Activated CD4-positive, alpha-beta T cell treated with anti-CD3 and anti-CD28 coated beads, Interleukin-2, amount 10 ng/mL, durations not matched to agents 7 days and 5 days (primary cell): ENCODE measurements at places on chromosomes 12 and 14. TPM values are rescaled to one million over a fixed set of nuclear protein-coding genes. Genes with fewer than 3 reads are reported as not detected.

DNA sequence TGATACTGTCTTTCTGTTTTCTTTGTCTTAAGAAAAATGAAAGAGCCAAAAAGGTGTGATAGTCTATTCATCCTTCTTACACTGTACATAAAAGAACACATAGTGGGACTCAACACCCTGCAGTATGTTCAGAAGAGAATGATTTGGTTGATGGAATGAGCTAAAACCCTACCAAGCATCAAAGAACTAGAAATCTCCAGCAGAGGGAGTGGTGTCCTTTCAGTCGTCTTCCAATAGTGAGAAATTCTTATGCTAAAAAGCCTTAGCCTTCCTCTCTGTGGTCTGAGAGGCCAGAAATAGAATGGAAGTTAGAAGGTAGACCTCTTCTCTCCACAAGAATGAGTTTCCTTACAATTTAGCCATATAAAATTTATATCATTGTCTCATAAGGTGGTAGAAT, 393.4 kb upstream of the SEL1L start:
- no peak overlapping the region for H3K4me3 ChIP-seq
- H3K36me3 ChIP-seq = no peaks in the 10 kb centered on the region
- DNase-seq = no peak
- H3K27me3 ChIP-seq = no peaks in the 10 kb centered on the region

- no peak overlapping the region for H3K4me3 ChIP-seq
- no peaks in the 10 kb centered on the region for H3K4me1 ChIP-seq
- peaks cover 1% of the 10 kb centered on the region for H3K36me3 ChIP-seq
- H3K27me3 ChIP-seq = no peaks in the 10 kb centered on the region
- no peak for DNase-seq
- H3K27ac ChIP-seq = no peak overlapping the region
Measured at GRCh38 chr12:1978078-1978862, 26.0 kb downstream of the DCP1B start.

DNA sequence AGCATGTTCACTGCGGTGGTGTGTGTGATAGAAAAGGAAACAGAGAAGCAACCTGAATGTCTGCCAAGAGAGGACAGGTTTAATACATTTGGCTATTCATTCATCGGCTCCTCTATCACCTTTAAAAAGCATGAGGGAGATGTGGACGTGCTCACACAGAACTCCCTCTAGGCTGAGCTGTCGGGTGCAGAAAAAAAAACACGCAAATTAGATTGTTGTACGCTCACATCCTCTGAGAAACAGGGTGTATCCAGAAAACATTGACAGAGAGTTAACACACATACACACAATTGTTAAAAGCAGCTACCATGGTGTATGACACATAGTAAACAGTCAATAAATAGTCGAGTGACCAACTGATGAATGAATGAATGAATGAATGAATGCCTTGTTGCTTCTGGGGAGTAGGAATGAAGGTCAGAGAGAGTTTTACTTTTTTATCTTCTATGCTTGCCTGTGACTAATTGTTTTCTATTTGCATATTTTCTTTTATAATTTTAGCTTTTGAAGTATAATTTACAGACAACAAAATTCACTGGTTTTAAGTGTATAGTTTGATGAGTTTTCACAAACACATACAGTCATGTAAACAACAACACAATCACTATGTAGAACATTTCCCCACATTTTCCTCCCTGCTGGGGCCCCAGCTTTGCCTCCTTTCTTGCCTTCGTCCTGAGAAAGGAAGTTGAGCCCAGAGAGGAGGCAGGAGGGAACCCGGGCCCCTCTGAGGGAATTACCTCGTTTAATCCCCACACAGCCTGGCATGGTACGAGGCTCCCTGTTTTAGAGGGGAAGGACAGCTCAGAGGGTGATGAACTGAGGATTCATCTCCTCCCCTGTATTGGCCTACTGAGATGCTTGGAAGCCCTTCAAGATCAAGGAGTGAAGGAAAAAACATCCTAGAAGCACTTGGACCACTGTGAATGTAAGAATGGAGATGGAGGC, 19.7 kb upstream of the FAM222A start:
- no peaks in the 10 kb centered on the region for H3K4me1 ChIP-seq
- H3K27me3 ChIP-seq = peaks cover 14% of the 10 kb centered on the region
- no peak overlapping the region for H3K4me3 ChIP-seq
- no peak overlapping the region for H3K27ac ChIP-seq
- DNase-seq = no peak
- no peaks in the 10 kb centered on the region for H3K36me3 ChIP-seq

GRCh38 chr12:509500-509899, 49.8 kb downstream of the B4GALNT3 start:
- H3K27me3 ChIP-seq = peaks cover 3% of the 10 kb centered on the region
- no peak for DNase-seq
- no peak overlapping the region for H3K27ac ChIP-seq
- no peaks in the 10 kb centered on the region for H3K36me3 ChIP-seq
- peaks cover 4% of the 10 kb centered on the region for H3K4me1 ChIP-seq

GRCh38 chr14:80110721-80111120, 100.6 kb downstream of the DIO2 start:
- H3K4me3 ChIP-seq = no peak overlapping the region
- no peaks in the 10 kb centered on the region for H3K4me1 ChIP-seq
- H3K36me3 ChIP-seq = no peaks in the 10 kb centered on the region
- no peak for DNase-seq
- H3K27ac ChIP-seq = no peak overlapping the region

DNA sequence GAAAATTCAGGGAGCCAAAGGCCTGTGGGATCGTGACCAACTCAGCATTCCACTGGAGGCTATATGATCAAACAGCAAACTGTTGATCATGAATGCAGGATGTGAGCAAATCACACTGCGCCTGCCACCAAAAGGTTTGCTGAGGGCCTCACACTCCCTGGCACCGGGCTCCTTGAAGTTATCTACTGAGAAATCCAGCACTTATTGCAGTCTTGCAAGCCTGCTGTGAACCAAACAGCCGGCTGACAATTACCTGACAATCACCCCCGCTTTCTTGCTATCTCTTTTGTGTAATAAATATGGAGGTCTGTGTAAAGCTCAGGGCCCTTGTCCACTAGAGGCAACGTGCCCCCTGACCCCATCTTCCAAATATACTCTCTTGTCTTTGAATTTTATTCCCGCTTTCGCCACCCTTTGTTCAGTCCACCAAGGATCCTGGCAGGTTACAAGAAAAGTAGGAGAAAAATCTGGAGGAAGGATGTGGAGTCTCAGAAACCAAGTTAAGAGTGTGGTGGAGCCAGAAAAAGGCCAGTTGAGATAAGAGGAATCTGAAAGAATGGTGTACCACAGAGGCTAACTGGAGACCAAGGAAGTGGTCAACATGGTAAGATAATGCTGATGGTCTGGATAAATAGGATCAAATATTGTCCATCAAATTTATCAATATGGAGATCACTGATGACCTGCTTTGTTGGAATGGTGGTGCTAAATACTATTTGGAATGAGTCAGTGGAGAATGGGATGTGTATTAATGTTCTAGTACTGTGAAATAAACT, 229.2 kb downstream of the ALX1 start:
- no peak for DNase-seq
- no peaks in the 10 kb centered on the region for H3K36me3 ChIP-seq
- no peak overlapping the region for H3K27ac ChIP-seq
- no peak overlapping the region for H3K4me3 ChIP-seq
- no peaks in the 10 kb centered on the region for H3K27me3 ChIP-seq
- peaks cover 9% of the 10 kb centered on the region for H3K4me1 ChIP-seq

DNA sequence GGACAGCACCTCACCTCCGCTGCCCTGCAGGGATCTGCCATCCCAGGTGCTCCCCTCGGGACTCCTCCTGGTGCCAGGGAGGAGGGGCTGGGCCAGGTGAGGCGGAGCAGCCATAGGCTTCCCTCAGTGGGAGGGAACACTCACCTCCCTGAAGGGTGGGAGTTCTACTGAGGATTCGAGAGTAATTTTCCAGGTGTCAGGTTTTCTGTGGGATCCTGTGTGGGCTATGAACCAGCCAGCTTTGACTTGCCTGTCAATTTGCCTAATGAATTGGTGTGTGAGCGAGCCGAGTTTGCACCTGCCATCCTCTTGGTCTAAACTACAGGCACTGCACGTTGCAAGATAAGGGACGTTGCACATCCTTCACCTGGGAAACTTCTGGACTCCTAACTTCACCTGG, 50.3 kb downstream of the NOC4L start:
- peaks cover 3% of the 10 kb centered on the region for H3K36me3 ChIP-seq
- no peak overlapping the region for H3K27ac ChIP-seq
- peaks cover 2% of the 10 kb centered on the region for H3K4me1 ChIP-seq
- no peak for DNase-seq

- peak overlapping the region; percentile 93 for H3K27ac ChIP-seq
- H3K4me1 ChIP-seq = peaks cover 55% of the 10 kb centered on the region
- DNase-seq = no peak
- H3K36me3 ChIP-seq = peaks cover 17% of the 10 kb centered on the region
- no peak overlapping the region for H3K4me3 ChIP-seq
- no peaks in the 10 kb centered on the region for H3K27me3 ChIP-seq
Measured at GRCh38 chr12:19432309-19433170, 6.8 kb upstream of the AEBP2 start.

DNA sequence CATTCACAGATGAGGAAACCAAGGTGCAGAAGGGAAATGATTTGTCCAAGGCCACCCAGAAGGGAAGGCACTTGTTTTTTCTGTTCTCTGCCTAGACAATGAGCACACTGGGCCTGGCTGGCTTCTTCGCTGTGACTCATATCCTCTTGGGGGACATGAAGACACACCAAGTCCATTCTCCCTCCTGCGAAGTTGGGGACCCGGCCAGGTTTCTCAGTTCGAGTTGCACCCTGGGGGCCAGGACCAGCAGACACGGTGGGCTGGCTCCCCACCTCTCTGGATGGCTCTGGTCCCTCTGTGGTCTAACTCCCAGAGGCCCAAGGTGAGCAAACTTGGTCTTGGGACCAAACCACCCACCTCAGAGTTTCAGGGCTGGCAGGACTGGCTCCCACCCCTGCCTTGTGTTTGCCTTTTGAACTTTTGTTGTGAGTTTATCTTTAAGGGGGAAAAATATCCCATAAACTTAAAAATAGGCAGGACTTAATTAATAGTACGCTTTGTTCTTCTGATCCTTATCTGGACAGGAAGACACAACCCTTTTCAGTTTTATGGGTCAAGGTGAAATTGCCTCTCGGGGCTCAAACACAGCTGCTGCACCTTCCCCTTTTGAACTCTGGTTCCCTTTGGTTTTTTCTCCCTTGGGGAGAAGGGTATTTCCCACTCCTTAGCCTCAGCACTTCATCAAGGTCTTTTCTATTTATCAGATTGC, 9.0 kb upstream of the MLEC start:
- peaks cover 20% of the 10 kb centered on the region for H3K4me1 ChIP-seq
- peak; percentile 10 for DNase-seq
- H3K4me3 ChIP-seq = no peak overlapping the region
- peak overlapping the region; percentile 76 for H3K27ac ChIP-seq
- no peaks in the 10 kb centered on the region for H3K36me3 ChIP-seq

- no peak overlapping the region for H3K4me3 ChIP-seq
- H3K27ac ChIP-seq = no peak overlapping the region
- peaks cover 51% of the 10 kb centered on the region for H3K4me1 ChIP-seq
- no peak for DNase-seq
Measured at GRCh38 chr14:61765225-61765943, 3.2 kb downstream of the SNAPC1 start.

DNA sequence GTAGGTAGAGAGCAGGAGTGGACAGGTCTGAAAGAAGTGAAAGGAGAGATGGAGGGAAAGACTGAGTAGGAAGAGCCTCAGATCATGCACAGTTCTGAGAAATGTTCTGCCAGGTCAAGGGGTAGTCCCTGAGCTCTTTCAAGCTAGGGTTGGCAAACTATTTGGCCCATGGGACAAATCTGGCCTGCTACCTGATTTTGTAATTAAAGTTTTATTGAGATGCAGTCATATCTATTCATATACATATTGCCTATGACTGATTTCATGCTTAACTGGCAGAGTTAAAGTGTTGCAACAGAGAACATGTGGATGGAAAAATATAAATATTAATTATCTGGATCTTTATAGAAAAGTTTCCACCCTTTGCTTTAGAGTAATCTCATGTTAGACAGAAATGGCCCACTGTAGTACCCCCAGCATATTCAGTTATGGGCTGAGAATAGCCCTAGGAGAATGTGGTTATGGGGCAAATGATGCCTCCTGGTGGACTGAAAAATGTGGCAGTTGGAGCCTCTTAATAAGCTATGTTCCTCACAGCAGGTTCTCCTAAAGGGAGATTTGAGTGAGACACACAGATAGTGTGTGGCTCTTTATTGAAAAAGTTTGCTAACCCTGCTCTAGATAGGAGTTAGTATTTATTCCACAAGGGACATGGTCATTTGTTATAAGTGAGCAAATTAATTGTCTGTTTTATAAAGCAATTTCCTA, 476.9 kb downstream of the LRIG3 start:
- H3K36me3 ChIP-seq = no peaks in the 10 kb centered on the region
- H3K27me3 ChIP-seq = peaks cover 12% of the 10 kb centered on the region
- H3K4me3 ChIP-seq = no peak overlapping the region

DNA sequence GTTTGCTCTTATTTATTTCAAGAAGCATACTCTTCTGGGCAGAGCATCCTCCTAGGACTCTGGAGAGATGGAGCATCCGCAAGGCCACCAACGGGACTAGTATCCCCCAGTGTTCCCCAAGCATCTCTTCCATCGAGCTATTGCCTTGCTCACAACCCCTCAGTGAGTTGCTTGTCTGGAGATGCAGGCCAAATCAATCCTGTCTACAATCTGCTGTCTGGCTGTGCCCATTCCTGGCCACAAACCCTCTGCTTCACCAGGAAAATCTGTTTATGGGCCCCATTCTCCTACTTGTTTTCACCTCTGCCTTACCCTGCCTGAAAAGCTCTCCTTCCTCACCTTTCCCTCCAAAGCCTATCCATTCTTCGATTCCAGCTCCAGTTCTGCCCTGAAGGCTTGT, 219.2 kb downstream of the CACNA1C start:
- no peaks in the 10 kb centered on the region for H3K36me3 ChIP-seq
- H3K27me3 ChIP-seq = no peaks in the 10 kb centered on the region
- no peak overlapping the region for H3K27ac ChIP-seq
- no peaks in the 10 kb centered on the region for H3K4me1 ChIP-seq
- no peak overlapping the region for H3K4me3 ChIP-seq

- no peak overlapping the region for H3K4me3 ChIP-seq
- no peak overlapping the region for H3K27ac ChIP-seq
- no peaks in the 10 kb centered on the region for H3K27me3 ChIP-seq
Measured at GRCh38 chr12:82593143-82593542, 93.6 kb upstream of the TMTC2 start.

DNA sequence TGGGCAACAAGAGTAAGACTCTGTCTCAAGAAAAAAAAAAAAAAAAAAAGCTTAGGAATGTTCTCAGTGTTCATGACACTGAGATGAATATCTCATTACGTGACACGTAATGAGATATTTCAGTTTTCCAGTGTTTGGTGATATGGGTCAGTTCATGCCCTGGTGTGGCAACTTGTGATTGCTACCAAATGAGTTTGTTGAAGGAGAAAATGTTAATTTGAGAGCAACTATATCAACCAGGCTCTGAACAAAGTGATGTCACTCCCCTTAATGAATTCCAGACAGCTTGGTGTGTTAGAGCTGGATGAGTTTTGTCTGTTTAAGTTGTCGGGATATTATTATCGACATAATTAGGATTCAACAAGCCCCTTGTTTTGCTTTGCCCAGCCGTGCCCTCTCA, 211.7 kb downstream of the DPF3 start:
- H3K27me3 ChIP-seq = peaks cover 6% of the 10 kb centered on the region
- H3K4me3 ChIP-seq = no peak overlapping the region
- no peak for DNase-seq
- H3K36me3 ChIP-seq = no peaks in the 10 kb centered on the region

CISTR gene
- not detected for total RNA-seq

LPAR5 gene
- total RNA-seq = 6.2 TPM

NFATC4 gene
- not detected for total RNA-seq

ANGEL1 gene
- 13.7 TPM for total RNA-seq

FOXG1 gene
- total RNA-seq = not detected

ARL1 gene
- 52.2 TPM for total RNA-seq

TXNDC16 gene
- total RNA-seq = 12.0 TPM

RNF212B gene
- not detected for total RNA-seq

PIP4P1 gene
- 33.9 TPM for total RNA-seq

OR4K1 gene
- not detected for total RNA-seq

ITGA5 gene
- total RNA-seq = 83.5 TPM

DEPDC4 gene
- total RNA-seq = 2.1 TPM

PPP1R1A gene
- total RNA-seq = not detected
